ENCODE measurements at places on chromosomes 12 and 14.

GRCh38 chr14:31411218-31411727 lies 9.1 kb downstream of the HEATR5A start:
- DNase-seq: no peak

DNA sequence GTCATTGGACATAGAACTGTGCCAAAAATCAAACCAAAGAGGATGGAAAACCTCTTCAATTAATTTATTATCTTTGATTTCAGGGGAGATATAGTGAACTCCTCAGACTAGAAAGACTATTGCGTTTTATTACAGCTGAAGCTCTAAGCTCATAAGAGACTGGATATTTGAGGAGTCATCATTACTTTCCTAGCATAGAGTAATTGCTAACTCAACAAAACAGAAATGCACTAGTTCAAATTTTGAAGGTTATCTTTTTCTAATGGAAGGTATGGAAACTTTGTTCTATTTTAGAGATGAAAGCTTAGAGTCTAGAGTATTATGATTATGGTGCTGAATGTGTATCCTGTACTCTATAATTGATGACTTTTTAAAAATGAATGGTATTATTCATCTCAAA lies 5.3 kb upstream of the BEST3 start:
- DNase-seq: no peak

DNA sequence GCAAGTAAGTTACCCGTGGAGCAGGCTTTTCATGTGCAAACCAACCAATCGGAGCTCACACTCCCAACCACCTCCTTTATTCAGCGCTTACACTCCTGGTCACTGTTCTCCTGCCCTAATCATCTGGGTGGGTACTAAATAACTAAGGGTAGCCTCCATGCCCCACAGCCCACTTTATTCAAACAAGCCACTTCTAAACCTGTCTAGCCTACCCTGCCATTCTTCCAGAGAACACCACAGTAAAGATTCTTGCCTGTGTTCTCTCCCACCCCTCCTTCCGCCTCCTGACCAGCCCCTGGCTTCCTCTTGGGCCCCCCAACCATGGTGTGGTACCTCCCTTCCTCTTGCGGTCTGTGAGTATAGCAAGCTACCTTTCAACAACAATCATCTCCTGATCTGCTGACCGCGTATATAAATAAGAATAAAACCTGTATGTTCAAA lies 581.9 kb downstream of the VRK1 start:
- no peak for DNase-seq

DNA sequence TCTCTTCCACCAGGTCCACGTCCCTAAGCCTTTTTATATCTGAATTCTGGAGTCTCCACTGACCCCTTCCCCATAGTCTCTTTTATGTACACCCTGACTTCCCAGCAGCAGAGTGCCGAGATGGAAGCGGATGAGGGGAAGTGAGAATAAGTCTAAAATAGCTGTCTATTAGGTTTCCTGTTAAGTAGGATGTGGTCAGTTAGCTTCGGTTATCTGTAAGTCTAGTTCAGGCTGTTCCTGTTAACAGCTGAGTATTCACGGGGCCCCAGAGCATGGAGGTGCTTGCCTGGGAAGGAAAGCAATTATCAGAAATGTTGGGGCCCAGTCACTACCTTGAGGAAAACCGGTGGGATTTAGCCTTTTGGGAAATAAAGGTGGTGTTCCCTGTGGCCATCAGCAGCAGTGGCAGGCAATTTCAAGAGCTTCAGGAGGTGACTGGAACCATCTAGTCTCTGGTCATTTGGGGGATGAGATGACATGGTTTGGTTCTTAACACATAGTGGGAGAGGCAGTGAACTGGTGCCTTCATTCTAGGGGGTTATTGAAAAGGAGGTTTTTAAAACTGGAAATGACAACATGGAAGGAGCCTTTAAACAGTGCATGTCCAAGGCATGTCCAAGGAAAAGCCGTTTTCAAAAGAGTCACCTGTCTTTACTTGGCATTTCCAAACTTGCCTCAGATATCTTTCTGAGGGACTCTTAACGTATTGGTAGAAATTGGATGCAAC lies 21.8 kb downstream of the CHST11 start:
- DNase-seq: no peak

- no peak for DNase-seq
Measured at GRCh38 chr14:57057803-57058202, 210.9 kb downstream of the EXOC5 start.

- DNase-seq: no peak
Measured at GRCh38 chr14:42368234-42368633, 761.6 kb downstream of the LRFN5 start.

DNA sequence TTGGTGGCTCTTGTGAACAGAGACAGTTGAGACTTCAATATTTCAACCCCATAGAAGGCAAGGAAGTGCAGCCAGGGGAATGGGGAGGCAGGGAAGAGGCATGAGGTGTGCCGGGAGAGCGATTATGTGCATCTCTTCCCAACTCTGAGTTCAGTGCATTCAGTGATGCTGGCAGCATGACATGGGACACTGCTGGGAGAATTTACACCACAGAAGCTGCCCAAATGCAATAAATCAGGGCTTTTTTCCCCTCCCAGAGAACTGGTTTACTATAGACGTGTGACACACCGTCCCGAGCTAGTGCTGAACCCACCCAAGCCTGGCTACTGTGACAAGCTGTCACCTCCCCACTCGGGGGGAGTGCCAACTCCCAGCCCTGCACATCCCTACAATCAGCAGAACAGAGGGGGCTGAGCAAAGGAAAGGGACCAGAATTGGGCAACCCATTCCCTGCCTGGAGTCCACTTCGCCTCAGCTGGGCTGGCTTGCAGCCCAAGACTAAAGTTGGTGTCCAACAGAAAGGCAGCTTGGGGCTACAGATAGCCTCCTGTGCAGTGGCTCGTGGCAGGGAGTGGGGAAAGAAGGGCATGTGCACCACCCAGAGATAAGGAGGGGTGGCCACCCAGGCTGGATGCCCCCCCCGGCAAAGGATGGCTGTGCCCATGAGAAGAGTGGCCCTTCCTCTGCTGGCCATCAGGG lies 16.7 kb downstream of the AHSA1 start:
- DNase-seq: no peak

GRCh38 chr12:116614194-116614915 lies 55.2 kb downstream of the MAP1LC3B2 start:
- no peak for DNase-seq

DNA sequence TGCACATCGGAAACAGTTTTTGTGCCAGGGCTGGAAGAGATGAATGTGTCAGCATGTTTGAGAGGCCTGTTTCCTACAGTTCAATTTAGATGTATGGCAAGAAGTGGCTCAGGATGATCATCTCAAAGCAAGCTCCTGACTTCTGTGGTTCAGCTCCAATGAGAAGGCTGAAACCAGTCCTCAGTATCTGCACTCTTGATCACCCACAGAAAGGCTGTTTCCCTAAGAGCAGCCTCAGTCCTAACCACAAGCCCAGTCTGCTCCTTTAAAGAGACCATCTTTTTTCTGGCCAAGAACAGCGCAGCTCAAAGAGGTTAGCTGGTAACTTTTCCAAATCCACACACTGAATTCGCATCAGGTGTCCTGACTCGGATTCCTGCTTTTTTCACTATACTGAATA lies 19.2 kb downstream of the CSRP2 start:
- no peak for DNase-seq

GRCh38 chr14:101233808-101234207 lies 327.5 kb upstream of the DIO3 start:
- DNase-seq: no peak

DNA sequence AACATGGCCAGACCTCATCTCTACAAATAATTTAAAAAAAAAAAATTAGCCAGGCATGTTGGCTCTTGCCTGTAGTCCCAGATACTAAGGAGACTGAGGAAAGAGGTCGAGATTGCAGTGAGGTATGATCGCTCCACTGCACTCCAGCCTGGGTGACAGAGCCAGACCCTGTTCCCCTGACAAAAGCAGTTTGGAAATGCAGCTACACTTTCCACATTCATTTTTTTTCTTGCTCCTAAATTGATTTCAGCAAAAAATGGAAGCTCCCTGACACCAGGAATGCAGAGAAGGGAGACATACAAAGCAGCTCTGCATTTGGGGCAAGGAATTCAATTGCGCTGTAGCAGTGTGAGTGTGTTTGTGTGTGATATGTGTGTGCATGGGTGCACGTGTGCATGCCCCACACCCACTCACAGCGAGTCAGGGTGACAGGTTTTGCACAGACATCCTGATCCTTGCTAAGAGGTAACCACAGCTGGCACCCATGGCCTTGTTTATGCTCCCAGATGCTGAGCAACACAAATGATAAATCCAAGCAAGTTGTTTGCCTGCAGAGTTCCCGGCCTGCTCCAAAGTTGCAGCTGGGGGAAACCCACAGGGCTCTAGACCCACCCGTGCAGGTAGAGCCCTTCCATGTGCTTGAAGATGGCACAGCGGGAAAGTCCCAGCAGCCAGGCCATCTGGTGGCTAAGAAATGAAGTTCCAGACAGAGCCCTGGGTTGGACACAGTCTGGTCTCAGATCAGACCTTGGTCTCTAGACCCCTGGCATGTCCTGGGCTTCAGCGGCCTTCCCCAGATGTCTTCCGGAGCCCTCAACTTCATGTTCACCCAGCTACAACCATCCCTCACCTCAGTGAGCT lies 25.9 kb upstream of the BDKRB2 start:
- no peak for DNase-seq

GRCh38 chr12:73277971-73278370 lies 1005.8 kb downstream of the TRHDE start:
- peak; percentile 9 for DNase-seq

DNA sequence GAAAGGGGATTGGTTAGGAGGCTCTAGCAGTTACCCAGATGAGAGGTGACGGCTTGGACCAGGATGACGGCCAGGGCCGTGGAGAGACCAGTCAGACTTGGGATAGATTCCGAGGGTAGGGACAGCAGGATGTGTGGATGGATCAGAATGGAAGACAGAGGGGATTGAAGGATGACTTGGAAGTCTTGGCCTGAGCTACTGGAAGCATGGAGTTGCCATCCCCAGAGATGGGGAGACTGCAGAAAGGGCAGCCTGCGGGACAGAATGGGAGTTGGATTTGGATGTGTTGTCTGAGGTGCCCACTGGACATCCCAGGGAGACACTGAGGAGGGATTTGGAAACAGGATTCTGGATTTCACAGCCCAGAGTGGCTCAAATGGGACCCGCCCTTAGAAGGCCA lies 102.3 kb downstream of the CALM1 start:
- DNase-seq: no peak

DNA sequence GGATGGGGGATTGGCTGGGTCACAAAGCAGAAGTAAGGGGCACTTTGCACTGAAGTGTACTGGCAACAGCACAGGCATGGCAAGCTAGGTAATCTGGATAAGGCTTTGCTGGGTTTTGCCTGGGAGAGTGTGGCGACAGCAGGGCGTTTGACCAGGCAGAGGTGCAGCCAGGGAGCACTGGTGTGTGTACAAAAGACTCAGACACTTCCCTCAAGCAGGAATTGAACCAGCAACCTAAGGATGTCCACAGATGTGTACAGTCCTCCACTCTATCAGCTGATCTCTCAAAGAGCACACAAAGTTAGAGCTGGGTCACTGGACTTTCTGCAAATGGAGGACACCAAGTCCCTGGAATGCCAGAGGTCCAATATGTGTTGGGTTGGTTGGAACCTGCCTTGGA lies 15.4 kb upstream of the RNASE4 start:
- DNase-seq: no peak

DNA sequence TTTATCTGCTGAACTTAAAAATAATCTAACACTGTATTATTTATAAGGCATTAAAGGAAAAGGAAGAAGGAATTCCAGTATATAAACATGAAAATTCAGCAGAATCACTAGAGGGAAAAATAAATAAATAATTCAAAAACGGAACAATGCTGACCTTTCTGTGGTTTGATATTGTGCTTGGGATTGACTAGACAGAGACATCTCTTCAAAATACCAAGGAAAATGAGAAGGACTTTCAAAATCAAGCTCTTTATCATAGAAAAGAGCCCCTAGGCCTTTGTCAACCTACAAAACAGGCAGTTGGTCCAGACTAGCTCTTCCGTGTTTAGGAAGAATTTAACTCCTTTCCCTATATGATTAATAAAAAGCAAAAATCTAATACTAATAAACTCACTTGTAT lies 6.3 kb upstream of the FLRT2 start:
- DNase-seq: no peak

DNA sequence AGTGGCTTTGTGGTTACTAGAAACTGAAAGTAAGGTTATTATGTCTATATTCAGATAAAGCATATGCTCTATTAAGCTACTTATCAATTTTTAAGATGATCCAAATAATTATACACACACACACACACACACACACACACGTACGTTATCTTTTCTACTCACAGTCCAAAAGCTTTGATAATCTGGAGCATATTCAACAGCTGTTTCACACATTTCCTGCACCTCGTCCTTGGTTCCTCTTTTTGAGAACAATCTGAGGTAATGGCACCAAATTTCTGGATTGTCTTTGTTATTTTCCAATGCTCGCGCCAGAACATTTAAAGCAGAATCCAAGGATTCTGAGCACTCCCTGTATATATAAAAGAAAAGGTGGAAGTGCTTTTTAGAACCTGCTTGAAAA lies 37.5 kb downstream of the ZFC3H1 start:
- DNase-seq: no peak

GRCh38 chr14:23137813-23138535 lies 18.9 kb upstream of the CEBPE start:
- DNase-seq: no peak

DNA sequence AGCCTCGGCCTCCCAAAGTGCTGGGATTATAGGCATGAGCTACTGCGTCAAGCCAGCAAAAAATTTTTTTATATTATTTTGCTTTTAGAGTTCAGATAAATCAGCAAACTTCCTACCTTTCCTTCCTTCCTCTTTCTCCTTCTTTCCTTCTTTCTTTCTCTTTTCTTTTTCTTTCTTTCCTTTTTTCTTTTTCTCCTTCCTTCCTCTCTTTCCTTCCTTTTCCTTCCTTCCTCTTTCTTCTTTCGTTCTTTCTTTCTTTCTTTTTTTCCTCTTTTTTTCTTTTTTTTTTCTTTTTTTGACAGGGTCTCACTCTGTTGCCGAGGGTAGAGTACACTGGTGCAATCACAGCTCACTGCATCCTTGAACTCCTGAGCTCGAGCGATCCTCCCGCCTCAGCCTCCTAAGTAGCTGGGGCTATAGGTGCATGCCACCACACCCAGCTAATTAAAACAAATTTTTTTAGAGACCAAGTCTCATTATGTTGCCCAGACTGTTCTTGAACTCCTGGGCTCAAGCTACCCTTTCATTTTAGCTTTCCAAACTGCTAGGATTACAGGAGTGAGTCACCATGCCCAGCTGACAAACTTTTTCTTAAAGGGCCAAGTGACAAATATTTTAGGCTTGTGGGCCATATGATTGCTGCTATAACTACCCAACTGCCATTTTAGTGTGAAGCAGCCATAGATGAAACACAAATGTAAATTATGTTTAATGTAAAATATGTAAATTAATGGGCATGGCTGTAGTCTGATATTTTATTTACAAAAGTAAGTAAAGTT lies 7.1 kb upstream of the WASHC4 start:
- DNase-seq: no peak

- DNase-seq: no peak
Measured at GRCh38 chr12:109765446-109765810, 51.8 kb downstream of the FAM222A start.

DNA sequence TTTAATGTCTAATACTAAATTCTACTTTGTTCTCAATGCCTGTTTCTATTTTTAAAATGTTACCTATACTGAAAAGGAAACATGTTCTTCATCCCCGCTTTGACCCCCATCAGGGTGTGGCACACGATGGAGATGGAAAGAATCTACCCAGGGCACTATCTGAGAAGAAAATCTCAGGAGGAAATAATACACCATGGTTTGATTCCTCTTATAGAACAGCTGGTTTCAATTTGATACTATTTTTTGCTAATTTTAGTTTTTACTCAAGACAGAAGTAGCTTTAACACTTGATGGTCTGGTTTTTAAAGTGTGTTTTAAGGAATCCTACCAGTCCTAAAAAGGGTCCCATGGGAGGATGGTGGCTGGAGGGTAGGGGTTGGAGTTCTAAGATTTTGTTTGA lies 56.7 kb downstream of the PPM1H start:
- DNase-seq: no peak

GRCh38 chr12:19431407-19432308 lies 7.6 kb upstream of the AEBP2 start:
- DNase-seq: no peak

Data from retina (tissue), 1 donor.